NCI-H1436 treated with DMSO at 0.1 percent for 48 hours (cell line): ENCODE measurements at places on chromosomes 3 and 15.

GRCh38 chr15:88628018-88628654 lies 7.0 kb downstream of the AEN start:
- no peak for DNase-seq

- DNase-seq: no peak
These were observed 109.7 kb upstream of the GOLIM4 start for GRCh38 chr3:168205451-168205850.

DNA sequence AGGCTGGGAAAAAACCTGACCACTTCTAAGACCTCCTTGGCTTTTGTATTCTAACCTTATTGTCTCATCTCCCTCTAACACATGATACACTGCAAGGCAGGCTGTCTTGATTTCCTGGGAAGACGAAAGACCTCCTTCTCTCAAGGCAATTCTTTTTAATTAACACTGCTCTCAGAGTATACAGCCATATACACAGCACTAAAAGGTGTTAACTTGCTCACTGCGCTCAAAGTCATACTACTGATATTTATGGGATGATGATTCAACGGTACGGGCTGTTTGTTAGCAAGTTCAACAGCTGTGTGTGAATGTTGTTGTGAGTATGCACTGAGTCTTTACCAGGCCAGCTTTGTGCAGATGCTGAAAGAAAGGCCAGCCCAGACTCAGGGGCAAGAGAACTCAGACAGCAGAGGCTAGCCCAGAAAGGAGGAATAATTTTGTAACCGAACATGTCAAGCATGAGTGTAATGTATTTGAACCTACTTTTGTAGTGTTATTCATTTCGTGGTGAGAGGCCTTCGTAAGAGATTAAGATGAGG lies 229.9 kb downstream of the IL5RA start:
- no peak for DNase-seq

DNA sequence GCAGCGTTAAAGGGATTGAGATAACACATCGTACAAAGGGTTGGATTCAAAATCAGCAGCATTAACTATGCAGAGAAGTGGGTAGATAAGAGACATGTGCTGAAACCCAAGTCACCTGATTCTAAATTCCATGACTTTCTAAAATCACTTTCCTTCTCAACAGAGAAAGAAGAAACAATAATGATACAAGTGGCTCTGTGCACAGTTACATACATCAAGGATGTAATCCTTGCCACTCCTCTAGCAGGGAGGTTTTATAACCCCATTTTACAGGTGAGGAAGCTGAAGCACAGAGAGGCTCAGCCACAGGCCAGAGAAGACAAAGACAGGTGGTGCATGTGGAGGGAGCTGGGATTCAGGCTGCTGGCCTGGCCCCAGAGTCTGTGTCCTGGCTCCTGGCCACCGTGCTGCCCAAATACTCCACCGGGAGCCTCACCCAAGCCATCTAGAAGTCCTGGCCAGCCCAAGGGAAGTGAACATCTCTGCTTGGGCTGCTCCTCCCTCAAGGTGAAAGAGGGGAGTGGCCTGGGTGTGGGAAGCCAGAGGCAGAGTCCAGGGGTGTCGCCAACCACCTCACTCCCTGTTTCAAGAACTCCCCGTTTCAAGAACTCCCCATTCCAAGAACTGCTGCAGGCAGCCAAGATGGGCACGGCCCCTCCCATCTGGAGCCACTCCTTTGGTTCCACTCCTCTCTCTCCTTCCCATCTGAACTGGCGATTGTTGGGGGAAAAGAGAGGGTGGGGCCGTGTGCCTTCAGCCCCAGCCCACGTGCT lies 147.1 kb downstream of the NUP210 start:
- DNase-seq: no peak

GRCh38 chr3:4409971-4410573 lies 57.0 kb downstream of the SUMF1 start:
- no peak for DNase-seq

DNA sequence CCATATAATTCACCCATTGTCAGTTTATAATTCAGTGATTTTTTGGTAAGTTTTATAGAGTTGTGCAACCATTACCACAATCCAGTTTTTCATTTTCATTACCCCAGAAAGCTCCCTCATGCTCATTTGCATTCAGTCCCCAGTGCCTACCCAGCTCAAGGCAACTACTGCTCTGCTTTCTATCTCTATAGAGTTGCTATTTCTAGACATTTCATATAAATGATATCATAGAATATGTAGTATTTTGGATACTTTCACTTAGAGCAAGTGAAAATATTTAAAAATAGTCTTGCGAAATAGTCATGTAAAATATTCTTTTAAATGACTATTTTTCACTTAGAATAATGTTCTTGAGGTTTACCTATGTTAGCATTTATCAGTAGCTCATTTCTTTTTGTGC lies 42.1 kb downstream of the ZNF654 start:
- DNase-seq: no peak

DNA sequence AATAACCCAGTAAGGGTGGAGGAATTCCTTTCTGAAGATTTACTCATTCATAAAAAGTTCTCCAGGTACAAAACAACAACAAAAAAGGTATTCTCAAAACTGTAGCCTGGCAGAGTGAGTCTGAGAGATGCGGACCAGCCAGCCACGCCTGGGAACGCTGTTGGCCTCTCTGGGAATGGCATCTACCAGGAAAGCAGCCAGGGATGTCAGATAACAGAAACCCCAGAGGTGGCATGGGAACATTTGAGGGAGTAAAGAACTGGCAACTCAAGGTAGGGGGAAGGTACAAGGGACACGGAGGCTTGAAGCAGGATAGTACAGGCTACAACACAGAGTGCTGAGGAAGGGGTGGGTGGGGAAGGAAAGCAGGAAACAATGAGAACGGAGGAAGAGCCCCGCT lies 7.1 kb upstream of the AP3S2 start:
- DNase-seq: no peak

DNA sequence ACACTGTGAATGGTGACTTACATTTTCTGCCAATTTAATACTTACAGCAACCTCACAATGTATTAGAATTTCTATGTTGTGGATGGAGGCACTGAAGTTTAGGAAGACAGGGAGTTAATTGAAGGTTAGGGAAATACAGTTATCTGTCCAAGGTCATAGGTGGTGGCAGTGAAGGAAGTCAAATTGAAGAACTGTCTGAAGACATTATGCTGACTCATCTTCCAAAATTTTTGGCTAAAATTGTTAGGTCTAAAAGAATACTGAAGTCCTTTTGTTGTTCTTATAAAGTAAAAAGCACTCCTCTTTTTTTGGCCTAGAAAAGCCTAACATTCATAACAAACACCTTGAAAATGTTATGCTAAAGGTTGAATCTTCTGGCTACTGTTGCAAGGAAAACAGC lies 27.7 kb downstream of the EMC4 start:
- no peak for DNase-seq

DNA sequence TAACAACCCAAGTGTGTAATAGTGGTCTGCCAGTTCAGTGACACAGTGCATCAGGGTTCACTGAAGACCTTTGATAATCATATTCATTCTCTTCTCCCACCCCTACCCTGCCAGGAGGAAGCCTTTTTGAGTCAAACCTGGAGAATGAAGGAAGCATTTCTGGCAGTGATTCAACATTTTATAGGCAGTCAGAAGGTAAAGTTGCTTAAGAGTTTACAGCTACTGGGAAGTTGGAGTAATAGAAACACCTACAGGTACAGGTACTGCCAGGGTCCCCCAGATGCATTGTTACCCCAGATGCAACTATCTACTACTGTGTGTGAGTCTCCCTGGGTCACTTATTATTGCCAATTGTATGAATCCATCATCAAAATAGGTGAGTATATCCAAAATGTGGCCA lies 146.9 kb upstream of the EIF1B start:
- DNase-seq: no peak

DNA sequence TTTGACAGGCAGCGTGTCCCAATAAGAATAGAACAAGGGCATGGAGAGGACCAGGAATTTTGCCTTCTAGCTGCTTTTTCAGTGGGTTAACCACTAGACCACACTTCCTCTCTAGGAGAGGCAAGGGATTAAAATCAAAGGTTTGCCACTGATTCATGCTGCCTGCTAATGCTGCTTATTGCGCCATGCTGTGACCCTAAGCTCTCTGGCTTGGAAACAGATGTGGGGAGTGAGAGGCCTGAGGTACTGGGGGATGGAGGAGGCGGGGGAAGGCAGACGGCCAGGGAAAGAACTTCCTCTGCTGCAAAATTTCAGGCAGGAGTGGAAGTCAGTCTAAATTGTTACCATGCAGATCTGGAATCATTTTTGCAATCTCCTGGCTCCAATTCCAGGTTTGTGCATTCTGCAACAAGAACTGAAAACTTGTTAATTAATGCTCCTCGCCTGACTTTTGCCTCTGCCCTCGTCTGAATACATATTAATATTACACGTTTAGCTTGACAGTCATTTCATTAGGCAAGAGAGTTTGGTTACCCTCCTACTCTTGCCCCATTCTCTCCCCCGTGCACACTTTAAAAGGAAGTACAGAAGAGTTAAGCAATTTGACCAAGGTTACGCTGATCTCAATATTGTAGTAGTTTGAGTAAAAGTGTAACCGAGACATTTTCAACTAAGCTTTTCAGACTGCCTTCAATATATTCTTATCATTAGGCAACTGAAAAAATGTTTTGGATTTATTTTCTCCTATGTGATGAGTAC lies 121.7 kb upstream of the SPRED1 start:
- DNase-seq: no peak

- DNase-seq: no peak
These were observed 376.2 kb downstream of the EDEM1 start for GRCh38 chr3:5563537-5564277.

GRCh38 chr3:8775602-8776001 lies 6.2 kb upstream of the OXTR start:
- no peak for DNase-seq

DNA sequence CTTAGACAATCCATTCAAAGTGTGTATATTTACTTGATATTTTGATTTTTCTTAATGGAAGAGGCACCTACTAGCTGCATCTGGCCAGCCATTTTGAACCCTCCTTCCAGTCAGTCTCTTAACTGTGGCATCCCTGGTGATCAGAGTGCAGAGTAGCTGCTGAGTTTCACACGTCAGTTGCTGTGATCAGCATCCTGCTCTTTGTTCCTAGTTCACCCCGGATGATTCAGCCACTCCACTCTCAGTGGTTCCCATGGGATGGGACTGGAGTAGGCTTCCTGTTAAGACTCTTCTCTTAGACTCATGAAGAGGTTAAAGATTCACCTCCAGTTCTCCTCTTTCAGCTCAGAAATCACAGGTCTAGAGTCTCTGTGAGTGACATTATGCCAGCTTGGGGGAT lies 75.8 kb downstream of the STXBP5L start:
- peak; percentile 4 for DNase-seq

DNA sequence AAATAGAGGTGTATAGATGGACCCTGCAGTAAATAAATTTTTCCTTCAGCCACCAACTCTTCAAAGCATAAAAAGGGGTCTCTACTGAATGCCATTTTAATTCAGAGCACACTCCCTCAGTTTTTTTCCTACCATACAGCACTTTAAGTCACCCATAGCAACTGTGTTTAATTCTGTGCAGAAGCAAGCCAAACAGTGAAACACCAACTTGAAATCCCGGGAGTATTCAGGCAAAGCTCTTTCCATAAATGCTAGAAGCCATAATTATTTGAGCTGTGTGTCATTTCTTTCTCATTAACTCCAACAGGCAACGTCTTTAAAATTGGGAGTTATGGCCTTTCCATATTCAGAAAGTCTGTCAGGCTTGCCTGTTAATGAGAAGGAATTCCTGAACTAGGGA lies 562.1 kb downstream of the GRM7 start:
- DNase-seq: no peak

DNA sequence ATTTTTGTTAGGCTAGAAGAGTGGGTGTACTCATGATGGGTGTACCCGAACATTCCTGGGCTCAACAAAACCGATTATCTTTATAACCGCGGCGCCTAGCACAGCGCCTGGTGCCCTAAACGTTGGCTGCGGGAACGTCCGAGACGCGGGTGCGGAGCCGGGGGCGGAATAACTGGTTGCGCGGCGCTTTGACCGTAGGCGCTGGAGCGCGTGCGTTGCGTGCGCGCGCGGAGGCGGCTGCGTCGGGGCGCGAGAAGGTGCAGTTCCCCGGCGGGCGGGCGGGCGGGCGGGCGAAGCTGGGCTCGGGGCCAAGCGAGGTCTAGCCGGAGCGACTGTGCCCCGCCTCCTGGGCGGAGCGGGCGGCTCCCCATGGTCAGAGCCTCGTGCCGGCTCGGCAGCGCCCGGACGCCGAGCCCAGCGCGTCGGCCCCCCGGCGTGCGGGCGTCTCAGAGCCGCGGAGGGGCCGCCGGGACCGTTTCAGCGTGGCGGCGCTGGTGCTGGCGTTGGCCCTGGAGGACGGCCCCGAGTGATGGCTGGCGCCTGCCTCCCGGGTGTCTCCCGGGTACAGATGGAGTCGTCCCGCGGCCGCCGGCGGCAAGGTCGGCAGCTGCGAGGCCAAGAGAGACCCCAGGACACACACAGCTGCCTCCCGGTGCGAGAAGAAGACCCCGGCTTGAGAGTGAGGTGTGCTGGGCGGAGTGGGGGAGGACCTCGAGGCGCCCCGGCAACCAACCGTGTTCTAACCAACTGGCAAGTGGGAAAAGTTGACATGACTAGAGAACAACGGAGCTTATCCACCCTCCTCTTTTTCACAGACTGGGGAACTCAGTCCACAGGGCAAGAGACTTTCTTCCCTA lies at the start of gene PLAAT1:
TSS of gene PLAAT1 (plus strand) at position 373 of the 857 bp plus-strand sequence. CDS start 14,429 bp downstream, outside the sequence.
- peak; percentile 53 for DNase-seq

- no peak for DNase-seq
These were observed 161.5 kb downstream of the FOXP1 start for GRCh38 chr3:71421820-71422566.

DNA sequence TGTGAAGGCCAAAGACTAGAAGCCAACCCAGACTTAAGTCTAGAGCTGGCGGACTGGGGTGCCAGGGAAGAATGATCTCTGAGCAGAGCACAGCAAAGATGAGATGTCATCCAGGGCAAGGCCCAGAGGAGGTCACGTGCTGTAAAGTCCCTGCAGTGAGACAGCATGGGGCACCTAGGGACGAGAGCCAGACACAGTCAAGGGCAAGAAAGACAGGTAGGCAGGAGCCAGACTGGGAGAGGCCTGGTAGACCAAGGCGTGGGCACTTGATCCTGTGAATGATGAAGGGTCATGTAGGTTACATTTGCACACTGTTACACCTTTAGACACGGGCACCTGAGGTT lies 379.7 kb upstream of the PROK2 start:
- no peak for DNase-seq

- DNase-seq: no peak
These were observed 135.4 kb downstream of the SNRPN start for GRCh38 chr15:25090073-25090733.

GRCh38 chr15:89416339-89417183 lies 79.8 kb downstream of the RHCG start:
- DNase-seq: peak; percentile 61

- no peak for DNase-seq
These were observed 5.7 kb upstream of the MYL3 start for GRCh38 chr3:46868948-46869347.

- no peak for DNase-seq
These were observed 171.1 kb upstream of the ATP11B start for GRCh38 chr3:182622241-182622545.

- no peak for DNase-seq
These were observed 471.0 kb upstream of the PROK2 start for GRCh38 chr3:72255791-72256559.

DNA sequence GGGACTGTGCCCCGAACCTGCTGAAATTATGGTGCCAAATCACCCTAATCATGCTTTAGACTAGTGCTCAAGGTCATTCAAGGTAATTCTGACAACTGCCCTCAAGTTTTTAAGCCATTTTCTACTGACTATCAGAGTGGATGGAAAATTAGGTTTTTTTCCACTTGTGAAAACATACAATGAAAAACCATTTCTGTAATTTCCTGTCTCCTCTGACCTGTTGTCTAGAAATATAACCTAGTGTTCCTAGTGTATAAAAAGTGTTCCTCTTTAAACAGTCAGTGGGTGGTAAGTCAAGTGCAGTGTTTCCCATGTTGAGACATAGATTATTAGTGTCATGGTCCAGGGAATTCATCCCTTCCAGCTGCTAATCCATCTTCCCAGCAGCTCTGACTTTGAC lies 232.8 kb upstream of the UMPS start:
- no peak for DNase-seq
